Activated CD4-positive, alpha-beta T cell treated with anti-CD3 and anti-CD28 coated beads, Interleukin-2, amount 50 U/mL, for 24 hours (primary cell): ENCODE measurements at places on chromosomes 5 and 9.

- no peak for DNase-seq
Observed at GRCh38 chr9:137899551-137900360, 22.2 kb downstream of the CACNA1B start.

GRCh38 chr9:77785341-77785740, 137.2 kb upstream of the GNA14 start:
- no peak for DNase-seq

- DNase-seq, result no peak
Observed at GRCh38 chr9:132937463-132937901, 6.9 kb downstream of the TSC1 start.

DNA sequence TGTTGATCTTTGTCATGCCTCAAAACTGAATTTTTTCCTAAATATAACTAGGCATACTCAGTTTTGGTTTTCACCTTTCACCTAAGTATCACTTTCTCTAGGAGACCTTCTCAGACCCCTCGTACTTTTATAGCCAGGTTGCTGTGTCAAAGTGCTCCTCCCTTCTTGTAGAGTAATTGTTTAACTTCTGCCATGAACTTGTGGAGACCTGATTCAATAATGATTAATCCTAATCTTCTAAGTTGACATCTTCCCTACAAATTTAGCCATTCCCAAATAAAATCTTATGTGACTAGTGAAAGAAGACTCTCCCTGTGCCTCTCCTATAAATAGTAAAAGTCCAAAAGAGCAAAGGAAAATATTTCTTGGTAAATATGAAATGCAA, 159.8 kb downstream of the SPATA31D1 start:
- no peak for DNase-seq

DNA sequence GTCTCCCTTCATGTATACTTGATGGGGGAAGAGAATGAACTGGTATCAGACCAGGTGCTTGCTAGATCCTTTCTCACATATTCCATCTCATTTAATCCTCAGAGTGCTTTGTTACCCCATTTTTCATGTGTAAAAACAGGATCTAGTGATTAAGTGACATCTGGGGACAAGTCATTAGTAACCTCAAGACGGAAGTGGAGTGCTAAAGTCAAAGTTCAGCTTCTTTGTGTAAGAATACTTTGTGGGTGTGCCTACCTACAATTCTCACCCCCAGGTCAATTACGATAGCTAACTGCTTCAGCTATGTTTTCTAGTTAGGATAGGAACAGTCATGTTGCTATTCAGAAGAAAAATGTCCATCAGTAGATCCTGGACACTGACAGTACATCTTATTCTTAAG, 3.1 kb upstream of the FAM120AOS start:
- no peak for DNase-seq

DNA sequence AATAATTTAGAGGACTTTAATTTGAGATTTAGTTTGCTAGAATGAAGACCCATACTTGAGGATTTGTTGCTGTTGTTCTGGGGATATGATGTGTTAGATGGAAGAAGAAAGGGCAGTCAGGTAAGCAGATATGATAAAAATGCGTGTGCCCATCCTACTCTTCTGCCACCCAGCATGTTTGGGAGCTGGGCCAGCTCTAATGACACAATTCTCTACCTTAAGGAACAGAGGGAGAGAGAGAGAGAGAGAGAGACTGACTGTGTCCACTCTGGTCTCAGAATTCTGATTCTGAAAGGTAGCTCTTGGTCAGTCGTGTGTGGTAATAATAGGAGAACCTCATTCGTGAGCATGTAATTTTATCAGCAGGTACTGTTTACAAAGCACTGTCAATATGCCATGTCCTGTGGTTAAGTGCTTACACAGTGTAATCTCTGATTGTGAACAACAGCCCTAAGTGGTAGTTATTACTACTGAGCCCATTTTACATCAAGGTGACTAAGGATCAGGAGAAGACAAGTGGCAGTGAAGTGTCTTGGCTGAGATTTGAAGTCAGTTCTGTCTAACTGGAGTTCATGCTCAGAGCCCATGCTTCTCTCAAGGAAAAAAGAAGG, 307.4 kb upstream of the SEMA6A start:
- no peak for DNase-seq

GRCh38 chr9:131237931-131238401, 38.3 kb downstream of the FAM78A start:
- peak; percentile 66 for DNase-seq

GRCh38 chr9:84811072-84811750, 141.7 kb downstream of the NTRK2 start:
- no peak for DNase-seq

DNA sequence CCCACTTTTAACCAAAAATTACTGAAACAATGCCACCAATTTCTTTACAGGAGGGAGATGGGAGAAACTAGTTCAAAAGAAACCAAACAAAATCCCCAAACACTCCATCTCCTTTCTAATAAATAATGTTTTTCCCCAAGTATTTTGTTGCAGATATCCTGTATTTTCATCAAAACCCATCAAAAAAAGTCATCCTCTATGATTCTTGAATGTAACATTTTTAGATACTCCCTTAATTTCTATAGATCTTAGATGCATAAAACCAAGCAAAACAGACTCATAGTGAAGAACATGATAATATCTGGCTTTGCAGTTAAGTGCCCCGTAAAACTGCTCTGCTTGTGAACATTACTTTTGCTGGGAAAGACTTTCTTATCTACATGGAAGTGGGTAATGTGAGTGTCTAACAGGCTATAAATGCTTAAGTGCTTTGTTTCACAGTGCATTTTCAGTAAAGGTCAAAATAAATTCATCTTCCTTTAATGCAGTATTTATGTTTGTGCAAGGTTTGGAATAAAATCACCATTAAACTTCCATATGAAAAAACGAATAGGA, 77.3 kb upstream of the TBCA start:
- DNase-seq, result no peak

DNA sequence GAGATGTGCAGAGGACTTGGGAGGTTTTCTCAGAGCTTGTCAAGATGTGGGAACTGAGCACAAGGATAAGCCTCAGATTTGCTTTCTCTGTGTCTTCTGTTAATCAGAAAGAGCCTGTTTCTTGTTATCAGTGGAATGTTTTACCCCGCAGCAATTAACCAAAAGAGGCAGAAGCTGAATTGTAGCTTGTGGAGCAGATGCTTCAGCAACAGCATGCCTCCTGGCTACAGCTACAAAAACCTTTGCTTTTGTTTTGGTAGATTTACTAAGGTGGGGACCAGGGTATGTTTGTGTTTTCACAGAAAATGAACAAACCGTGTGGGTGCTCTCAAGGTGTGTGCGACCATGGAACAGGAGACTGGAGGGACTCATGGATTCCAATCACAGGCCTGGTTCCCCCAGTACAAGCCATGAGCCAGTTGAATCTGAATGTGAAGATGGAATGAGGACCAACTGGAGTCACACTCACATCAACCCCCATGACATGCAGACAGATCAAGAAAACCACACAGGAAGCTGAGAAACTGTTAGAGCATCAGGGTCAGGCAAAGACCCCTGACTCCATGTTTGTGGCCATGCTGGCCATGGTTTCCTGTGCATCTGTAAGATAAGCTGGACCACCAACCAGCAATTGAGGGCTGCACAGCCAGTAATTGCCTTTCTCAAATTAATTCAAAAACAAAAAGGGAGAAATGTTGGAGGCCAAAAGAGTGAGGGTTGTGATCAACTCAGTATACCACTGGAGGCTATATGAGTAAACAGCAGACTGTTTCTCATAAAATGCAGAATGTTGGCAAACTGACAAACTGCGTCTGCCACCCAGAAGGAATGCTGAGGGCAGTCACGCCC, 6.9 kb downstream of the UGT3A2 start:
- no peak for DNase-seq

- no peak for DNase-seq
Observed at GRCh38 chr9:23825700-23826099, 340 bp downstream of the ELAVL2 start.

DNA sequence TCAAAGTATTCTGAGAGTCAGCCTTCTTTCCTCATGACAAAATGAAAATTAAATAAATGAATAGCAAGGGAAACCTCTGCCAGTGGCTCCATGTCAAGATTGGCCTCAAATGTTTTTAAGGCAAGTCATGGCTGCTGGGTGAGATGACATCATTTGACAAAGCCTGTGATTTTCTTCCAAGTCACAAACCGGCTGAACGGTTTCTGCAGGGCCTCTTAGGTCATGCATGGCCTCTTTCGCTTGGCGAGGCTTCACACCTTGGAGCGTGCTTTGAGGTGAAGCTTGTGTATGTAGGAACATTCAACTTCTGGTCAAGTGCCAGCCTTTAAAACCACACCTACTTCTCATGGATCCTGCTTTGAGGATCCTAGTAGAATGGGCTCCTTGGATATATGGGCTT, 161.0 kb upstream of the ZNF618 start:
- DNase-seq, result no peak

DNA sequence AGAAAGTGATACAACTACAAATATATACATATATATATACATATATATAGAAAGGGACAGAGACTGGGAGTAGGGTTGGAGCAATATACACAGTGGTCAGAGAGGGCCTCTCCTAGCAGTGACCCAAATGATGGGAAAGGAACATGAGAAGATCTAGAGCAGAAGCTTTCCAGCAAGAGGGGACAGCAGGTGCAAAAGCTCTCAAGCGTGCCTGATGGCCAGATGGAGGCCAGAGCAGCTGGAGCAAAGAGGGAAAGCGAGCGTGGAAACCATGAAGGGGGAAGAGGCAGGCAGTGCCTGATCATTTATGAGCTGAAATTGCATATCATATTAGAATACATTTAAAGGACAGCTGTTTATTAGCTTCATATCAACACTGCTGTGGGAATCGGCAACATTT, 7.6 kb upstream of the GRPEL2 start:
- no peak for DNase-seq

GRCh38 chr5:57175551-57176309, 1.9 kb downstream of the GPBP1 start:
- DNase-seq, result no peak

DNA sequence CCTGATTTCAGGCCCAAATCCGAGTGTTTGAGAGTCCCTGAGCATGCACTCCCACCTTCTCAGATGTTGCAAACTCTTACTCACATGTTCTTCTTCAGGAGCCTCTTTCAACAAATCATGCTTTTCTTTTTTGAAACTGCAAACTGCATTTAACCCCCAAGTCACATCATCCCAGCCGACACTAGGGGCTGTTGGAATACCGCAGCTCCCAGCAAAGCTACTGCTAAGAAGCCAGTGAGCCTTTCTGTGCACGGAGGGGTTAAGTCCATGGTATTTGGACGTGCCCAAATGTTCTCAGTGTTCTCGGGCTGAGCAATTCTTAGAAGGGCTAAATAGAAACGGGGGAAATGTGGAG, 282.9 kb downstream of the NFIB start:
- no peak for DNase-seq

GRCh38 chr5:154779105-154779504, 23.9 kb downstream of the LARP1 start:
- DNase-seq, result no peak

- no peak for DNase-seq
Observed at GRCh38 chr9:75960551-75960950, 70.1 kb downstream of the PCSK5 start.

DNA sequence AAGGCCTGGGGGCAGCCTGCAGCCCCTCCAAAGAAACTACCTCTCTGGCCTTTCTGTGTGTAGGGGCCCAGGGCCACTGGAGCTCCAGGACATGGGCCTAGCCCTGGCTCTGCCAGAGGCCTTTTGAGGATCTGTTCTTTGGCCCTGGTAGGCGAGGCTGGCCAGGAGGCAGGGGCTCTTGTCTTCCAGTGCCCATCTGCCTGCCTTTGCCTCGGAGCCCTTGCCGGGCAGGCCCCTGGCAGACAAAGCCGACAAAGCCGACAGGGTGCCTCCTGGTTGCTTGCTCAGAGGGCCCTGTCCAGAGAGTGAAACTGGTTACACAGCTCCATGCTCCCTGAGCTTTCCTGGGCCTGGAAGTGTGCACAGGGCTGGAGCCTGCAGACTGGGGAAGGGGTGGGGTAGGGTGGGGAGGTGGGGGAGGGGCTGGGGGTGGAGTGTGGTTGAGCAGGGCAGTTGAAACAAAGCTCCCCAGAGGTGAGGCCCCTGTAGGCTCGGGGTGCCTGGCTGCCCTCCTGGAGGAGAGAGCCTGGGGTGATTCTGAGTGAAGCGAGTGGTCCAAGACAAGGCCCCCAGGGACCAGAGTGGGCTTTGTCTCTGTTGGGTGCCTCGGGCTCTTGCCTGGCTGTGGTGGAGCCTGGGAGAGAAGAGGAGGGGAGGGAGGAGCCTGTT, 29.3 kb downstream of the PTPA start:
- DNase-seq, result peak; percentile 9
